Bronchial epithelial cell (primary cell): ENCODE measurements at places on chromosomes 3 and 15.
A peak's percentile ranks its signal among the peaks of the same experiment; 100 is the strongest.

DNA sequence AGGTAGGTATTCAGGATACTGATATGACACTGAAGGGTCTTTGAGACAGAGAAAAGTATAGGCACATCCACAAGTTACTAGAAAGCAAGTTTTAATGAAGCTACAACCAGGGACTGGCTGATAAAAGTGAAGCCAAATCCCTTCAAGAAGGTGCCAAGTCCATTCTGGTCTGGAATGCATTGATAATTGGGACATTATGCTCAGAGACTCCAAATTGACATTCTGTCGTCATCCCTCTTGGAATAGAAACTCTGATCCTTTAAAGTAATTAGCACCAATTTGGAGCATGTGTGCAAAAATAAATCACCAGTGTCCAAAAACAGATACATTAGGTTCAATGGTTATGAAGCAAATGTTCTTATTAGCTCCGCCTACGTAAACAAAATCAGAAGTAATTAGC, 47.3 kb upstream of the BCL6 start:
- DNase-seq: no peak

- no peak for DNase-seq
Observed at GRCh38 chr3:134641671-134642300, 9.0 kb downstream of the KY start.

DNA sequence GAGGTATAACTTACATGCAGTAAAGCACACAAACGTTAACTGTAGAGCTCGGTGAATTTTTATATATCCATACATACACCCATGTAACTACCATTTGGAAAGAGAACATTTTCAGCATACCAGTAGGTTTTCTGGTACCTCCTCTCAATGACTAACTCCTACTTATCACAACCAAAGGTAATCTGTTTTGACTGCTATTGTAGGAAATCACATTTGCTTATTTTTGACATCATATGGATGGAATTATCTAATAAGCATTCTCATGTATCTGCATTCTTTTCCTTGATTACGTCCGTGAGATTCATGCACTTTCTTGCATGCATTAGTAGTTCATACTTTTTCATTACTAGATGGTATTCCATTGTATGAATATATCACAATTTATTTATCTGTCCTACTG, 76.8 kb downstream of the CSNK1G1 start:
- DNase-seq: no peak

- peak; percentile 70 for DNase-seq
Observed at GRCh38 chr3:12948891-12949711, 107.7 kb upstream of the RPL32 start.

DNA sequence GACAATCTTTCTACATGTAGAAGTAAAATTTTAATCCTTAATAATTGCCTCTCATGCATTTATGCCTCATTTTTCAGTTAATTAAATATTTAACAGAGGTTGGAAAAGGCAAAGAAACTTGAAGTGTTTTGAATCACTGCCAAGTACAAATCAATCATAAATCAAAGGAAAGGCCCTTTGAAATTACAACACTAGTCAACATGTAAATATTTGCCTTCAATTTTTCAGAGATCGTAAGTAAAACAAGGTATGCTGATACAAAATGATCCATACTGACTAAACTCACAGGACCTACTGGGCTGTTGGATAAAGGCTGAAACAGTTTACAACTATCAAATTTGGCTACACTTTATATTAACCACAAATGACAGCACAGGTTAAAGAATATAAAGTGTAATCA, 33.9 kb downstream of the ZBBX start:
- DNase-seq: no peak

- no peak for DNase-seq
Observed at GRCh38 chr3:167146911-167147310, 233.2 kb downstream of the ZBBX start.

DNA sequence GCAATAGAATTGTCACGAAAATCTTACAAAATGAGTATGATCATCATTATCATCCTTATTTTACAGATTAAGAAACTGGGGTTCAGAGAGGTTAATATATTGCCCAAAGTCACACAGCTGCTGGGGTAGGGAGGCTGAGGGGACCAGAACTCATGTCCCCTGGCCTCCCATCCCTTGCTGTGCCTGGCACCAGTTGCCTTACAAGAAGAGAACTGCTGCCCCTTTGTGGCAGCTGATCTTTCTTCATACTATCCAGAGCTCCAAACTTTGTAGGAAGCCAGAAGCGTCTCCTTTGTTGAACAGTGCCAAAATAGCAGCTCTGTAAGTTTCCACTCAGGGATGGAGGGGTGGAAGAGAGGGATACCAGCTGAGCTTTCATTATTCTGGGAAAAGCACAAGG, 236.8 kb upstream of the TBC1D5 start:
- DNase-seq: no peak

DNA sequence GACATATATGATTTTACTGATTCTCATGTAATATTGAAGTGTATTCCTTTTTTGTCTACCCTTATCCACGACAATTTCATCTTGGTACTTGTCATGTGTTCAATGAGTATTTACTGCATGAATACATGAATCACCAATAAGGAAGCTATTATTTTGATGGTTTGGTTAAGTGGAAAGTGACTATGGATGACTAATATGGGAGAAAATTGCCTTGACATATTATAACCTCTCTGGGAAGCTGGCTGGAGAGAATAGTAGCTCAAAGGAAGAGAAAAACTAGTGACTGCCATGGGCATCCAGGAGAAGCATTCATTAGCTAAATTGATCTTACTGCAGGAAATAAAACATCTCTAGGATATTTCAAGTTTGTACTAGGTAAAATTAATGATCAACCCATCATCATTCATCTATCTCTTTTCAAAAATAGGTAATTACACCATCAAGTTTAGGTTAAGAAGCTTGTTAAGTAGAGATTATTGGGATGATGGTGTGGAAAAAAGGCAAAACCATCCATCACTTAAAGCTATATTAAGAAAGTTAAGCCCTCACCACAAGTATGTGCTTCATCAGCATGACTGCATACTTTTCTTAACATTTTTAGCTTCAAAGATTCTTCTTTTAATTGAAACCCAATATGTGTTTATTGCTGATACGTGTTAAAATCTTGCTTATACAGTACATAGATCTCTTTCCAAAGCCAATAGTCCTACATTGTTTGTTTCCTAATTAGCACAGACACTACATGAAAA, 455.2 kb upstream of the ARPP21 start:
- peak; percentile 63 for DNase-seq

DNA sequence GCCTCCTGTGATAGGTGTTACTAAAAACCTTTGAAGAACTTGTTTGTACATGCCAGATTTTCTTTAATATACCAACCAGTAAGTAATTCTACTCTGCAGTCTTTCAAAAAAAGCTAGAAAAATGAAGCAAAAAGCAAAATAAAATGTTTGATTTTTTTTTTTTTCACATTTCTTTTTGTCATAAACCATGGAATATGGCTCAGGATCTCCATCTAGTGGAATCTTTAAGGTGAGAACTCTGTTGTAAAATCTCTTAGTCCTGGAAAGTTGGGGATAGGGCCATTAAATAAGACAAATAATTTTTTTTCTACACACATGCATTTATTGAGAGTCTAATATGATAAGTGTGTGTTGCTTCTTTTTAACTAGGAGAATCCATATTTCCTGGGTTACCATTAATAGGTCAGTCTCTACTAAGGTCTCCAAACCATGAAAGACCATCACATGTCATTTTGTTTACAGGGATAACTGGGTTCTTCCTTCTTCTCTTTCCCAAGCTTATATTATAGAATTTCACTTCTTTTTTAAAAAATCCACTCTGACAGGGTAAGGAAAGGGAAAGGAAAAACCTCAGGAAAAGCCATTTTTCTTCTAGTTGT, 84.6 kb downstream of the SLC9A9 start:
- DNase-seq: peak; percentile 36
